NCI-H748 treated with DMSO at 0.1 percent for 48 hours (cell line): ENCODE measurements at places on chromosomes 3 and 15.
A peak's percentile ranks its signal among the peaks of the same experiment; 100 is the strongest.

- no peak for DNase-seq
These were observed 1.1 kb downstream of the FAM107A start for GRCh38 chr3:58575971-58576652.

DNA sequence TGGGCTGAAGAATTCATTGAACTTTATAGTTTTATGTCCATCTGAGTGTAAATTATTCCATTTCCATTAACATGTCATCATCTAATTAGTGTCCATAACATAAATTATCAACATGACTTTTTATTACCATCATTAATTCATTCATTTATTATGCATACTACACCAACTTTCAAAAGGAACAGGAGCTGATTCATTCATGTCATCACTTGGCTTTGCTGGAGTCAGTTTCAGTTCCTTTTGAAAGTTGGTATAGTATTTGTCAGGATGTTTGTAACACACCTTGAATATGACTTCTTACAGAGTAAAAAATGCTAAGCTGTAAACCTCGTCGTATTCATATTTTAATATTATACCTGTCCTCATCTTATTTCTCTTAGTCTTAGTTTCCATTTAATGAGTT lies 298.0 kb upstream of the RBMS3 start:
- no peak for DNase-seq

DNA sequence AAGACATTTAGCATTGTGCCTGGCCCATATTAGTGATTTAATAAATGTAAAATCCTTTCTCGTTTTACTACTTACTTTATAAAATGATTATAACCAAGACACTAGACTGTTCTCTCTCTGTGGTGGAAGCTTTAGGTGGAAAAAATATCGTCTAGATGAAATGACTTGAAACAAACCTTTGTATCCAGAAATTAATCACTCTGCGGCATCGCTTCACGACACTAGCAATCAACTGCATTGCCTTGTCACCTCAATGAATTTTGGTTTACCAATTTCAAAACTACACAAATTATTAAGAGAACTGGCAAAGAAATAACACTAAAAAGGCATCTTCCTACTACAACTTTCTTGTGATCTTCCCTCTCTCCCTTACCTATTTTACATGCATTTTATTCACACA lies 627.2 kb upstream of the ROBO1 start:
- DNase-seq, result no peak

DNA sequence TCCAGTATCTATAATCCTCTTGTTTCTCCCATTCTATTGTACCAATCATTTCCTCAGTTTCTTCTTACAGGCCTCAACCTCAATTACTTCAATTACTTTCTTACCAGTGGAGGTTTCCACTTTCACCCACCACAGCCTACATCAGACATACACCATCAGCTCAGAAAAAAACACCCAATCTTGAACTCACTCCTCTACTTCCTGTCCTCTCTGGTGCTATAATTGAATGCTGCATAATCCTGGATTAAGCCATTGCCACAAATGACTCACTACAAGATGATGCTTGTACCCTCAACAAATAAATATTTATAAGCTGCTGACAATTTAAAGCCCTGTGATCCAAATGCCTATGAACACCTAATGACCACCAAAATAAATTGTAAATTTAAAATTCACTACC lies 18.5 kb downstream of the RYK start:
- DNase-seq, result no peak

- peak; percentile 1 for DNase-seq
These were observed 49.6 kb downstream of the CHD2 start for GRCh38 chr15:92949604-92950249.

GRCh38 chr3:193194371-193194770 lies 46.7 kb upstream of the PLAAT1 start:
- no peak for DNase-seq

- DNase-seq, result no peak
These were observed 226.5 kb downstream of the NLGN1 start for GRCh38 chr3:173624086-173624485.

- no peak for DNase-seq
These were observed 20.4 kb downstream of the RARRES1 start for GRCh38 chr3:158711886-158712285.

DNA sequence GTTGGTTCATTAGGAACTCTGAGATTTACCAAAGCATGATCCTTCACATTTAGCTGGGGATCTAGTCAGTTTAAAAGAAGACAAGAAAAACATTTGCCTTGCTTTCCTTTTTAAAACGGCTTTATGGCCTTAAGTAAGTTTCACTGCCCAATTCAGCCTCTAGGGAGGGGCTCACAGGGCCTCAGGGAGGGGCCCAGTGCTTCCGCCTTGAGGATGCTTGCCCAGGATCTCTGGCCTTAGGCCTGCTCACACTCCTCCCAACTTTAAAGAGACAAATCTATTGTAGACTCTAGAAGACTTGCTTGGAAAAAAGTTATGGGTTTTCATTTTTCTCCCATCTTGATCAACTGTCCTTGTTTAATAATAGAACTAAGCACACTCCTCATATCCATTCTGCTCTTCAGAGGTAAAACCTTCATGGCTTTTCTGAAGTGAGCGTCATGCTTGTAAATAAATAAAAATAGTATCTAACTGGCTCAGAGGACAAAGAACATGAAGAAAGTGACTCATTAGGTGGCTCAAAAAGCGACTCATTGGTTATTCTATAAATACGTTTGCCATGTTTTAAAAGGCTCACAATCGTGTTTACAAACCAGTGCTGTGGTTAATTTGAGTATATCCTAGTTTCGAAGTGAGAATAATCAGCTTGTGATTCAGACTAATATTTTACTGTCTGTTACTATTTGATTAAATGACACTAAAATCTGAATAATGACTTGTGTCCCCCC lies 13.7 kb downstream of the PDHB start:
- DNase-seq, result no peak

DNA sequence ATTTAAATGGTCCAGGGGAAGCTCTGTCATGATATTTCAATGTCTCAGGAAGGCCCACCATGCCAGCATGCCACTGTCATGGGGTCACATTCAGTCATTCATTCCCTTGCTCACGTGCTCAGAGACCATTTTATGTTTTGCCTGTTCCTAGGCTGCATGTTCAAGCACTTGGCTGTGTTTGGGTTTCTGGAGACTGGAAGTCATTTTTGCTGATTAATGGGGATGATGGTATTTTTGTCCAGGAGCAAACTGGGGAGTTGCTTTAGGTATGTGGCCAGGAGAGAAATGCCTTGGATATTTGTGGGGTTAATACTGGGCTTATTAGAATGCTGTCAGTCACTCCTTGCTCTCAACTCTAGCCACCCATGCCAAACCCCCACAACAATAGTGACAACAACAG lies 303.5 kb downstream of the PTPRG start:
- DNase-seq, result no peak

GRCh38 chr15:48283396-48284145 lies 47.7 kb upstream of the DUT start:
- no peak for DNase-seq

GRCh38 chr3:54764911-54765310 lies 162.9 kb downstream of the LRTM1 start:
- no peak for DNase-seq

- DNase-seq, result no peak
These were observed 47.2 kb downstream of the CACNA2D3 start for GRCh38 chr3:54169524-54169923.

- no peak for DNase-seq
These were observed 23.9 kb downstream of the ALDH1L1 start for GRCh38 chr3:126156468-126156867.

GRCh38 chr15:99931703-99932603 lies 198.7 kb upstream of the LYSMD4 start:
- no peak for DNase-seq

- DNase-seq, result no peak
These were observed 55.5 kb upstream of the SLCO2A1 start for GRCh38 chr3:134085034-134085775.

- no peak for DNase-seq
These were observed 303.1 kb downstream of the RPLP1 start for GRCh38 chr15:69755551-69756310.

GRCh38 chr3:37772773-37773354 lies 88.8 kb upstream of the CTDSPL start:
- no peak for DNase-seq

DNA sequence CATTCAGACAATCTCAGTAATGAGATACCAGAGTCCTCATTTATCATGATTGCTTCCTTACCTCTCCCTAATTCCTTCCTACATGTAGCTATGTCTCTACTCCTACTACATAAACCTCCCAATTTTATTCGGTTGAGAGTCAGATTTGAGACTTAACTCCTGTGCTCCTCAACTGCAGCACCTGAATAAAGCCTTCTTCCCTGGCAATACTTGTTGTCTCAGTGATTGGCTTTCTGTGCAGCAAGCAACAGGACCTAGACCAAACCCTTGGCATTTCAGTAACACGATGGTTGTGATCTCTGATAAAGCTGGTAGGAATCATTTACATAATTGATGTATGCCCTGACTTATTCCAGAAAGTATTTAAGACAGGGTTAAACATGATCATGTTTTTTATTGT lies 106.7 kb upstream of the NANOGP8 start:
- DNase-seq, result no peak

DNA sequence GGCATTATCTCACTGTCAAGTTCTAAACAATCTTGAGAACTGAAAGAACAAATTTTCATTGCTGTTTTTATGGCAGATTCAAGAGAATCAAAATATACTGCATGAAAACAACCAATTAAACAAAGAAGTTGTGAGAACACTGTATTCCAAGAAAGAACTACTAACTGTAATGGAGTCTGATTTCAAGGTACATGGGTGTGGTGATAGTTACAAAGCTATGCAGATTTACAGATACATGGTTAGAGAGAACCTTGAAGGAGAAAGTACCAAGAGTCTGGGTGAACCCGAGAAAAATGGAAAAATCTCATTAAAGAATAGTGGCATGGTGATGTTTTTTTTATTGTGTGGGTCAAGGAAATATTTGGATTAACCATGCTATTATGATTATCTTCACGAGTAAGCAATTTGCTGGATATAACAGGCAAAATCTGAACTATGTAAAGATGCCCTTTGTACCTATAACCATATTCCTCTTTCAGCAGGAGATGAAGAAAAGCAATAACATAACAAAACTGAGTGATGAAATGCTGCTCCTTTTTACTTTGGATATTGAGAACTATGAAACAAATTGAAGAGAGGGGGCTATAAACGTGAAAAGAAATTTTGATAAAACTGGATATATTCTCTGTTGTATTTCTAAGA lies 100.4 kb downstream of the PLSCR2 start:
- no peak for DNase-seq
